ENCODE measurements at places on chromosomes 3 and 15. TPM values are rescaled to one million over a fixed set of nuclear protein-coding genes. Genes with fewer than 3 reads are reported as not detected.

DNA sequence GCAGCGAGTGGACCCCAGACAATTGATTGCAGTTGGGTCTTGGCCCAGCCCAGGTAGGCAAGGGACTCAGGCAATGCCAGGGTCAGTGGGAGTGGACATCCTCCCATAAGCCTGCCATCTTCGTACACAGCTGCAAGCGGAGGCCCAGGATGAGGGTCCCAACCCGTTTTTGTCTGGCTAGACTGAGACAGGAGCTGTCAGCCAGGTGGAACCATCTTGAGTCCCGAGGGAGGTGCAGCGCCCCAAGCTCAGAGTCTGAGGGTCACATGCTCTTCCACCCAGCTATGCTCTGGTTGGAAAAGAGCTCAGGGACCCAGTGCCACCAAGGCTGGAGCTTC, 22.6 kb upstream of the IP6K2 start:
- DNase-seq: no peak

Gene CLSTN2
- 3.9 TPM for total RNA-seq

GRCh38 chr3:108320746-108321350, 24.5 kb downstream of the HHLA2 start:
- no peak for DNase-seq

DNA sequence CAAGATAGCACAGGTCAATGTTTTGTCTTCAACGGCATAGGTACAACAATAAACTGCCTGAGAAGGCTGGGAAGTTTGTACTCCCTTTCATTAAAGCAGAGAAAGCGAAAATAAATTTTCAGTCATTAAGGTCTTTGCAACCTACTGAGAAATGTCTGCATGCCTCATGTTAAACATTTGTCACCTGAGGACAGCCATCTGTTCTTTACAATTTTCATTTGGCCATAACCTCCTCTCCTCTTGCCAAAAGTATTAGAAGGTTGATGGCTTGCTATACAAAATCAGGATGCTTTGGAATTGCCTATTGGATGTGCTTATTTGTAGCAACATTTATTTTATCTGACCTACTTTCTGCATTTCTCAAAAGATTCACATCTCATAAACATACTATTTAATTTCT, 122.7 kb downstream of the GOLIM4 start:
- DNase-seq: no peak

- no peak for DNase-seq
Observed at GRCh38 chr15:39177561-39177960, 403.3 kb upstream of the THBS1 start.

GRCh38 chr3:134928392-134928791, 133.3 kb downstream of the EPHB1 start:
- no peak for DNase-seq

- peak; percentile 58 for DNase-seq
Observed at GRCh38 chr15:69983696-69984265, 113.9 kb downstream of the TLE3 start.

DNA sequence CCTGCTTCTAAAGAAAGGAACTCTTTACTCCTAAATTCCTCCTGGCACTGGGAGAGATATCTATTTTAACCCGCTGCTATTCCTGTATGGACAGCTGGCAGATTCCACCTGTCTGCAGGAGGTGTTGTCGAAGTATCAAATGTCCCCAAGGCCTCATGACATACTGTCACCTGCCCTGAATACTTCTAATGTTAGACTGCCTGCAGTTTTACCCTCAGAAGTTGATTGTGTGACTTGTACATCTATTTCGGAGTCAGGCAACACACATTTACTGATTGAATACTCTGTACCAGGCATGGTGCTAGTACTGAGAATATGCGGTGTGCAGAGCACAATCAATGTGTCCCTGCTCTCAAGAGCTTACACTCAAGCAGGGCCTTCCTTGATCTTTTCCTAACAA, 38.6 kb downstream of the PDZRN3 start:
- no peak for DNase-seq

DNA sequence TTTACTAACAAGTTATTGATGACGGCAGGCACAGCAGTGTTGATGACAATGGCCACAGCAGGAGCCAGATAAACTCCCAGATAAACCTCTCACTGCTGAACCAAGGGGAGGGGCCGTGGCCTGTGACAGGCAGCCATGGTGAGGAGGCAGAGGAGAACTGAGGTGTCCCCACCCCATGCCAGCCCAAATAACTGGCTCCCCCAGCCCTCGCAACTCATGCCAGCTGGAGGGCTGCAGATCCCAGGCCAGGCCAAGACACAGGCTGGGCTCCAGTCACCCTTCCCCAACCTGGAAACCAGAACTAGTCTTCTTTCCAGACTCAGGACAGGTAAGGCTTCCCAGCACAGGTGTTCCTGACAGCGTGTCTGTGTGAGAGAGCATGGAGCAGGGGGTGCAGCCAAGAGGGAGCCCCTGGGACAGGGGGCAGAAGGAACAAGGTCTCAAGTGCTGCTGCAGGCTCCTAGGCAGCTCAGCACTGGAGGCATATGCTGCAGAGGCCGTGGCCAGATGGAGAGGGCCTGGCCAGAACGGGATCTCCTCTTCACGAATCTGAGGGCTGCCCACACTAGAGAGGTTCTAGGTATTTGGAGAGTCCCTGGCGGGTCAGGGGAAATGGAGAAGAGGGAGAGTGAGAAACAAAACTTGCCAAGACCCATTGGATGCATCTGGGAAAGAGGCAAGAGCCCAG, 15.9 kb downstream of the PLA2G4F start:
- DNase-seq: peak; percentile 63

- DNase-seq: no peak
Observed at GRCh38 chr3:39323494-39323893, 6.0 kb upstream of the CCR8 start.

Gene CDV3
- 151 TPM for total RNA-seq

DNA sequence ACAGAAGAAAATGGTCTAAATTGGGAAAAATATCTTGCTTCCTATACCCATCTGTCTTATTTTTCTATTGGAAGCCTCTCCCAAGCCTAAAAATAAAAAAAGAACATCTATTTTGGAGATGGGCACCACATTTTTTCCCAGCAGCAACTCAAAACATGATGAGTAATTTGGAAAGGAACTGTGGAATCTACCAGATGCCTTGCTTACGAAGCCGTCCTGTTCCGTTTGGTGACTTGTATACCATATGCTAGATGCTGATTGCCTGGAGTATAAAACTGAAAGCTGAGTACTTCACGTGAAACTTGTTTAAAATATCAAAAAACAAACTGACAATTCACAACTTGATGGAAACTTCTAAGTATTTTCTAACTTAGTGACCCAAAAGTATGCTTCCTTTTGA, 491.0 kb downstream of the ROBO2 start:
- DNase-seq: no peak

Gene MRAS
- total RNA-seq: 327 TPM

Gene ATP13A5
- not detected for total RNA-seq

Gene CPLX3
- 0.67 TPM for total RNA-seq

Gene OR5K4
- total RNA-seq: not detected

GRCh38 chr15:38623744-38624143, 59.1 kb upstream of the RASGRP1 start:
- no peak for DNase-seq

DNA sequence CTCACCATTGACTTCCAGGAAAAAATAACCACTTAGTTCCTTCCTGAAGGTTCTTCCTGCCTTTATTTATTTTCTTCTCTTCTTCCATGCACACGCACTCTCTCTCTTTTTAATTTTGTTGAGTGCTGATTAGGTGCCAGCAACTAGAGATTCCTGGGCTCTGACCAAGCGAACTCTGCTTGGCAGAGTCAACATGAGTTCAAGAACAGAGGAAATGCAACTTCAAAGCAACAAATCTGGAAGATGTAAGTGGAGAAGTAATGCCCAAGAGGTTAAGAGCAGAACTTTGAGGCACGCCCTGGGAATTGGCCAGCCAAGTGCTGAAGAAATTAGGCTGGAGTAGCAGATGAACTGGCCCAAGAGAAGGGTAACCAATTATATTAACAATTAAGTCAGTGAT, 8.5 kb downstream of the ERC2 start:
- DNase-seq: no peak

Gene SKIC8
- total RNA-seq: 33.3 TPM

DNA sequence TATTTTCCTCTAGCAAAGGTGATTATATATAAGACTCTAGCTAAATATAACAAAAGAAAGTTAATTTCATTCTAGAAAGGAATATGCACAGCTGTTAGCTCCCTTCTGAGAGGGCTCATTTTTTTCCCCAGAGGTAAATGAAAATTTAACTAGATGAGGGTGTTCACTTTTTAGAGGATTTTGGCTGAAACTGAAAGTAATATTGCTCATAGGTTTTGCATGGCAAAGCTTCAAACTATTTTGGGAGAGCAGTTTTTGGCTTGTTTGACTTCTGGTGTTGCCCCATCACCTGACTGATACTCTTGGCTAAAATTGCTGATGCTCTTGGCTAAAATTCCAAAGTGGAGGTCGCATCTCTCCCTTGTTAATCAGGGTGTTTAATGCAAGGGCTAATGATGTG, 311.9 kb downstream of the EDEM1 start:
- no peak for DNase-seq

- no peak for DNase-seq
Observed at GRCh38 chr3:122055215-122055614, at the start of gene CD86. Gene CD86, plus strand, starts transcription at chr3:122055362. Its CDS starts 128 bp downstream, at chr3:122055490.

Gene INSYN1
- 55.3 TPM for total RNA-seq

GRCh38 chr3:156507285-156507684, 47.6 kb downstream of the SSR3 start:
- no peak for DNase-seq

Gene CIP2A
- total RNA-seq: 1.3 TPM

DNA sequence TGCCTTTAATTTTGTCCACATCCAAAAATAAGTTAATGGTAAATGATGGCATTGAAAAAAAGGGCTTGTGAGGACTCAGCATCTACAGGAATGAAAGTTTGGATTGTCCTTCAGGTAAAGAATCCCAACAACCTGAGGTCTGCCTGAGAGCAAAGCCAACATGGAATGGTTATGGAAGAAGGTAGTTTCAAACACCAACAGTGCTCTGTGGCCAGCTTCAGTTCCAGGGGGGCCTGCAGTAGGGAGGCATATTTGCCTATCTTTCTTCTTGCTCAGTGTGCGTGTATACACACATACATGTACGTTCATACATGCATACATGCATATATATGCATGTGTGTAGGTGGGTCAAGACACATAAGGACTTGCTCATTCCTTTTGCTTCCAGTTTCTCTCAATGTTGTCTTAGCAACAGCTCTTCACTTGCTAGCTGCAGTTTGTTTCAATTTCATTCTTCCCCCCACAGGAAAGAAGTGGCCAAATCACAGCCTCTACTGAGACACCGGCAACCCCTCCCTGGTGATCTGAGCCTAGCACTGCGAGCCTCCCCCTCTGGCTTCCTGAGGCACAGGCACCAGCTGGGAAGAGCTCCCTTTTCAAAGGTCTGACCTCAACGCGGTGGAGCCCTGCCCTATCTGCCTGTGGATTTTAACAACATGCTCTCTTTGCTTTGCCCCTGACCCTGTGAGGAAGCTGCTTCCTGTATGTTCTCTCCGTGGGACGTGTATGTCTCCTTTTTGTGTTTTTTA, 146.2 kb downstream of the KLF13 start:
- DNase-seq: peak; percentile 61

DNA sequence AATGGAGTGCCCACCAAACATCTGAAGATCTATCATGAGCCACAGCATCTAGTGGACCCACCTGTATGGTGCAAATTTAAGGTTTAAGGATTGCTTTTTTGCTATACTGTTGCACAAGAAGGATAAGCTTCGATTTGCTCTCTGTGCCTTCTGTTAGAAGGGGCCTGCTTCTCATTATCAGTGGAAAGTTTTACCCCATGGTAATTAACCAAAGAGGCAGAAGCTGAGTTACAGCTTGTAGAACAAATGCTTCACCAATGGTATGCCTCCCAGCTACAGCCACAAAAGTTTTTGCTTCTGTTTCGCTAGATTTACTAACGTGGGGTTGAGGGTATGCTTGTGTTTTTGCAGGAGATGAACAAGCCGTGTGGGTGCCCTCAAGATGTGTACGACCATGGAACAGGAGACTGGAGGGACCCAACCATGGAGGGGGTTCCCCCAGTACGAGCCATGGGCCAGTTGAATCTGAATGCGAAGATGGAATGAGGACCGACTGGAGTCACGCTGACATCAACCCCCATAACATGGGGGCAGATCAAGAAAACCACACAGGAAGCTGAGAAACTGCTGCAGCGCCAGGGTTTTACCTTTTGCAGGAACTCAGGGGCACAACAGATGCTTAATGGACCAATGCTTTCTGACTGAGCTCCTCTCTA, 43.5 kb downstream of the ACAD9 start:
- DNase-seq: no peak

GRCh38 chr15:66215811-66216210, 37.7 kb downstream of the MEGF11 start:
- DNase-seq: no peak

Gene VPS33B
- total RNA-seq: 6.8 TPM

DNA sequence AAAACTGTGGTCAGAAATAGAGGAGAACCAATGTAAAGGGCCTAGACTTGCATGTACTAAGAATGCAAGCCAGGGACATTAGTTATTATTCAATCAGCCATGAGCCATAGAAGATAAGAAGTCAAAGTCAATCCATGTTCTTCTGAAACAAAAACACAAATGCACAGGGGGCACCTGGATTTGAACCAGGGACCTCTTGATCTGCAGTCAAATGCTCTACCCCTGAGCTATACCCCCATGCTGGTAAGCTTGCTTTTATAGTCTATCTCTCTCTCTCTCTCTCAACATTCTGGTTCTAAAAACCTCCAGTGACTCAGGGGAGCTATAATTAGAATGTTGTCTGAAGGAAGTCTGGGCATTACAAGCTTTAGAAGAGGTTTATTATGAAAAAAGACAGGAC, 85.6 kb upstream of the ACP3 start:
- DNase-seq: no peak

DNA sequence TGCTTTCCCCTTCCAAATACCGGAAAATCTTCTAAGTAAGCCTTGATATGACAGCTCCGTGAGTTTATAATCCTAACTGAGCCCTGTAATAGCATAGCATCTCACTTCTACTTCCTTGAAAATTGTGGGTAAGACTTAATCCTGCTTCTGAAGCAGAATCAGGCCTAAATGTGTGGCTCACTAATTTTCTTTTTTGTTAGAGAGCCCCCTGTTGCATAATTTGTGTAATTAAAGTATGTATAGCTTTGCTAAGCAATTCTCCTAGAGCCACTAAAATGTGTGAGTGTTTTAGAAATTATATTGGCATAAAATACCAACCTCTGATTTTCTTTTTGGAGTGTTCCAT, 304.4 kb downstream of the FGF12 start:
- no peak for DNase-seq

DNA sequence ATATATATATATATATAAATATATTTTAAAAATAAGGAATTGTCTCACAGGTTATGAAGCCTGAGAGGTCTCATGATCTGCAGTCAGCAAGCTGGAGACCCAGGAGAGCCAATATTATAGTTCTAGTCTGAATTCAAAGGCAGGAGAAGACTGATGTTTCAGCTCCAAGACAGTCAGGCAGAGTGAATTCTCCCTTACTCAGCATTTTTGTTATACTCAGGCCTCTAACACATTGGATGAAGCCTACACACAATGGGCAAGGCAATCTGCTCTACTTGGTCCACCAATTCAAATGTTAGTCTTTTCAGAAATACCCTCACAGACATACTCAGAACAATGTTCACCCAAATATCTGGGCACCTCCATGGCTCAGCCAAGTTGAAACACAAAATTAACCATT, 157.2 kb downstream of the GOLIM4 start:
- DNase-seq: no peak

Gene SLC9A9
- total RNA-seq: 3.6 TPM

Gene TM6SF1
- 2.8 TPM for total RNA-seq

GRCh38 chr3:183519891-183520290, 35.6 kb downstream of the KLHL6 start:
- no peak for DNase-seq

Gene TMEM212
- not detected for total RNA-seq

Data from cardiac septum (tissue), 1 donor.